Epithelial cell of esophagus (primary cell): ENCODE measurements at places on chromosomes 3 and 15.

- peak; percentile 83 for DNase-seq
Measured at GRCh38 chr3:132164469-132165092, 129.8 kb upstream of the CPNE4 start.

DNA sequence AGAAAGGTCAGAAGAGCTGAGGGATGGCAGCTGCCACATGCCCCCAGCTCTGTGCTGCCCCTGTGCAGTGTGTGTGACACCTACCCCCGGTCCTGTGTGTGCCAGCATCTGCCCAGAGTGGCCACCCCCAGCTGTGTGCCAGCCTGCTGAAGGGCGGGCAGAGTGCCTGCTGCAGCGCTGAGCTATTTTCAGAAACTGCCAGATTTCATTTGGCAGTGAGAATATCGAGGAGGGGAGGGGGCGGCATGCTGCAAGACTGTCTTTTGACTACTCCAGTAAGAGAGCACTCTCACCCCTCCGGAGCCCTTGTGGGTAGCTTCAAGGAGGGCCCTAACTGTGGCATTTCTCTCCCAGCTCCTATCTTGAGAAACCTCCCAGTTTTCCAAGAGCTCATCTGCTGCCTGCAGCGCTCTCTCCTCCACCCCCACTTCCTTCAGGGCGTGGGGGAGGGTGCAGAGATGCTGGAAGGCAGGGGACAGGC is 25.2 kb upstream of the DOCK3 start:
- DNase-seq = no peak

- no peak for DNase-seq
Measured at GRCh38 chr15:80194914-80195313, 42.1 kb downstream of the FAH start.

DNA sequence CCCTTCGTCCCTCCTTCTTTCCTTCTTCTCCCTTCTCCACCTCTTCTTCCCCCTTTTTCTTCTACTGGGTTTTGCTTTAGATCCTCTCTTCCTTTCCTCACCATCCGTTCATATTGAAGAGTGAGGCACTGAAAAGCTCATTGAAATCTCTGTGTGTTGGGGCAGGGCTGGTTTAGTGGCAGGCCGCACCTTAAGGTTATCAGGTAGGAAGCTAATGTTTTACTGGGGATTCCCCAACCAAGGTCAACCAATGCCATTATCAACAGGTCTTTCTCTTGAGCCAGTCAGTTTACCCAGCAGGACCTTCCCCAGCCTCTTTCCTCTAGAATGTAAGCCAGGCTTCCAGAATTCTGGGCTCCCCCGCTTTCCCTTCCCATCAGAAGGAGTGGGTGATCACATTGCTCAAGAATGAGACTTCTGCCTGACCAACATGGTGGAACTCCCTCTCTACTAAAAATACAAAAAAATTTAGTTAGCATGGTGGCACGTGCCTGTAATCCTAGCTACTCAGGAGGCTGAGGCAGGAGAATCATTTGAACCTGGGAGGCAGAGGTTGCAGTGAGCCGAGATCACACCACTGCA is 11.5 kb upstream of the VPS8 start:
- DNase-seq = no peak

GRCh38 chr15:25345943-25346342 is 92.9 kb downstream of the UBE3A start:
- DNase-seq = peak; percentile 52

DNA sequence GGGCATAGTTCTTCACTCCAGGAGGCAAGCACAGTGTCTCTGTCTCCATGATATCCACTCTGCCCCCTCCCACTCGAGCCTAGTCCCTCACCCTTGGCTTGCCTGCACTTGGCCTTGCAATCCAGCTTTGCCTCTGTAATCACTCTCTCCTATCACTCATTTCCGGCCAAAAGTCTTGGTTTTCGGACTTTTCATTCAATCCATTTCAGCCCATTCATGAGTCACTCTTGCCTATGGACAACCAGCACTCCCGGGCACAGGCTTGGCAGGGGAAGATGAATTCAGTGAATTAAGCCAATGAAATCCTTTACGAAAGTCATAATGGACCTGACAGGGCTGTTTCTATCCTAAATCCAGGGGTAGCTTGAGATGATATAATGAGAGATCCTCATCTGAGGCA is 21.7 kb downstream of the DAZL start:
- DNase-seq = no peak

- DNase-seq = peak; percentile 30
Measured at GRCh38 chr3:133494469-133494868, 79.0 kb upstream of the CDV3 start.

DNA sequence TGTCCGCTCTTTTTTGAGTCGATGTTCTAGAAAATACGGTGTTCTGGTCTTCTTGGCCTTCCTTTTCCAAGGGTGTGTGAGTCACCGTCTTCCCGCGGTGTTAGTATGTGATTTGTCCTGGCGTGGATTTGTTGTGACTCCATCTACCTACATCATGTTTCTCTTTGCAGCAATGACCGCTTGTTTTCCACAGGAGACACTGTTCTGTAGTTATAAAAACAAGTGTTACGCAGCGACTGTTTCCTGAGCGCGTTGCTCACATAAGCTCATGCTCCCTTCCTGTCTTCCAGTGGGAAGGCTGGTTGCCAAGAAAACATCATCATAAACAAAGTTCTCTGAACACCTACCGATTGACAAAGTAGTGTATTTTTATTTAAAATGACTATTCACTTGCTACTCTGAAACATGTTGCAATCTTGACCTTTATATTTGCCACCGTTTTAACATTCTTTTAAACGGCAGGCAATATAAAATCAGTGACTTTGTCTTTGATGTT is 19.0 kb downstream of the USP13 start:
- DNase-seq = peak; percentile 27
